ENCODE measurements at places on chromosomes 5 and 9. TPM values are rescaled to one million over a fixed set of nuclear protein-coding genes. Genes with fewer than 3 reads are reported as not detected.

DNA sequence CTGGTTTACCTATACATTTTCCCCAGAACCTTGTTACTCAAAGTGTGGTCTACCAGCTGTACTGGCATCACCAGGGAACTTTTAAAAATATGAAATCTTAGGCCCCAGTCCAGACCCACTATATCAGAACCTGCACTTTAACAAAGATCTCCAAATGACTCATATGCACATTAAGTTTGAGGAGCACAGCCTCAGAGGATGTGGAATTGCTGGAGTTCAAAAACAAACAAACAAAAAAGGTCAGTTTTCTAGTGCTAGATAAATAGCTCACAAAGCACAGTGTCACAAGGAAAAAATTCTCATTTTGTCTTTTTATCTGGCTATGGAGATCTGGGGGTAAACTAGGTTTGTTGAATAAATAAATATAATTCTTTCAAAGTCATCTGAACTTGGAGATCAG, 68.9 kb upstream of the ANKRD55 start:
- DNase-seq = no peak
- H3K4me1 ChIP-seq = no peaks in the 10 kb centered on the region
- no peak overlapping the region for H3K4me3 ChIP-seq
- H3K36me3 ChIP-seq = no peaks in the 10 kb centered on the region
- no peaks in the 10 kb centered on the region for H3K27me3 ChIP-seq

GRCh38 chr9:127634021-127634420, 21.9 kb downstream of the STXBP1 start:
- no peaks in the 10 kb centered on the region for H3K27me3 ChIP-seq
- no peak overlapping the region for H3K4me3 ChIP-seq

GRCh38 chr5:143182901-143183820, 220.3 kb downstream of the NR3C1 start:
- no peaks in the 10 kb centered on the region for H3K36me3 ChIP-seq
- H3K27ac ChIP-seq = no peak overlapping the region
- H3K27me3 ChIP-seq = no peaks in the 10 kb centered on the region
- H3K4me1 ChIP-seq = peaks cover 20% of the 10 kb centered on the region

DNA sequence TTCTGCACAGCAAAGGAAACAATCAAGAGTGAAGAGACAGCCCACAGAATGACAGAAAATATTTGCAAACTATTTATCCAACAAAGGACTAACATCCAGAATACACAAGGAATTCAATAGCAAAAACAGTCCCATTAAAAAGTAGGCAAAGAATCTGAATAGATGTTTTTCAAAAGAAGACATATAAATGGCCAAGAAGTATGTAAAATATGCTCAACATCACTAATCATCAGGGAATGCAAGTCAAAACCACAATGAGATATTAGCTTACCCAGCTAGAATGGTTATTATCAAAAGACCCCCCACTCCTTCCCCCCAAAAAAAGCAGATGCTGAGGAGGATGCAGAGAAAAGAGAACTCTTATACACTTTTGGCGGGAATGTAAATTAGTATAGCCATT, 13.4 kb upstream of the OR13C8 start:
- H3K27ac ChIP-seq = no peak overlapping the region
- no peaks in the 10 kb centered on the region for H3K27me3 ChIP-seq
- no peaks in the 10 kb centered on the region for H3K4me1 ChIP-seq
- no peak for DNase-seq
- H3K4me3 ChIP-seq = no peak overlapping the region
- H3K36me3 ChIP-seq = no peaks in the 10 kb centered on the region

GRCh38 chr9:90141723-90142122, 500.9 kb downstream of the DIRAS2 start:
- H3K36me3 ChIP-seq = no peaks in the 10 kb centered on the region
- H3K27me3 ChIP-seq = no peaks in the 10 kb centered on the region
- H3K27ac ChIP-seq = no peak overlapping the region
- DNase-seq = peak; percentile 66
- peaks cover 3% of the 10 kb centered on the region for H3K4me1 ChIP-seq

DNA sequence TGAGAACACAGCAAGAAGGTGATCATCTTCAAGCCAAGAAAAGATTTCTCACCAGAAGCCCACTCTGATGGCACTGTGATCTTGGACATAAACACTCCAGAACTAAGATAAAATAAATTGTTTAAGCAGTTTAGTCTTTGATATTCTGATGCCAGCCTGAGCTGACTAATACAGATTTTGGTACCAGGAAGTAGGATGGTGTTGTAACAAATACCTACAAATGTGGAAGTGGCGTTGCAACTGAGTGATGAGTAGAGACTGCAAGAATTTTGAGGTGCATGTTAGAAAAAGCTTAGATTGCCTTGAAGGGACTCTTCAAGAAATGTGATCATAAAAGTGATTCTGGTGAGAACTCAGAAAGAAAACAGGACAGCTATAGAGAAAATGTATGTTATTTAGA, 592.4 kb upstream of the DAB2 start:
- no peaks in the 10 kb centered on the region for H3K4me1 ChIP-seq
- no peaks in the 10 kb centered on the region for H3K27me3 ChIP-seq
- no peak overlapping the region for H3K4me3 ChIP-seq
- no peaks in the 10 kb centered on the region for H3K36me3 ChIP-seq
- no peak for DNase-seq

- H3K27ac ChIP-seq = no peak overlapping the region
- H3K27me3 ChIP-seq = no peaks in the 10 kb centered on the region
- no peak overlapping the region for H3K4me3 ChIP-seq
- H3K4me1 ChIP-seq = peaks cover 35% of the 10 kb centered on the region
- H3K36me3 ChIP-seq = peaks cover 6% of the 10 kb centered on the region
Observed at GRCh38 chr5:68233075-68233474, 17.5 kb downstream of the PIK3R1 start.

DNA sequence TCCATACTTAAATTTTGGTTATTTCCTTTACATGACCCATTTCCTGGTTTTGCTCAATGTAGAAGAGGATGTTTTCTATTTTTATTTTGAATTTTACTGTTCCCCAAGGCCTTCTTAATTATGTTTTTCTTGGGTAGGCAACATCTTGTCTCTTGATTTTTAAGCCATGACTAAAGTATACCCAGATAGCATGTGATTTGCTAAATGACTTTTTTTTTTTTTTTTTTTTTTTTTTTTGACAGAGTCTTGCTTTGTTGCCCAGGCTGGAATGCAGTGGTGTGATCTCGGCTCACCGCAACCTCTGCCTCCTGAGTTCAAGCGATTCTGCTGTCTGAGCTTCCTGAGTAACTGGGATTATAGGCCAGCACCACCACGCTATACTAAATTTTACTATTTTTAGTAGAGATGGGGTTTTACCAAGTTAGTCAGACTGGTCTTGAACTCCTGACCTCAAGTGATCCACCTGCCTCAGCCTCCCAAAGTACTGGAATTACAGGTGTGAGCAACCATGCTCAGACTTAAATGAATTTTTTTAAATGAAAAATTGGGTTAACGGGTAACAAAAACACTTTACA, 198.6 kb upstream of the DAB2 start:
- H3K36me3 ChIP-seq = no peaks in the 10 kb centered on the region
- no peak overlapping the region for H3K27ac ChIP-seq
- no peaks in the 10 kb centered on the region for H3K4me1 ChIP-seq
- no peak overlapping the region for H3K4me3 ChIP-seq

- H3K4me3 ChIP-seq = no peak overlapping the region
- no peaks in the 10 kb centered on the region for H3K27me3 ChIP-seq
- H3K4me1 ChIP-seq = no peaks in the 10 kb centered on the region
- no peaks in the 10 kb centered on the region for H3K36me3 ChIP-seq
Observed at GRCh38 chr5:109935833-109936490, 246.2 kb downstream of the MAN2A1 start.

GRCh38 chr5:65017636-65018035, 248.9 kb downstream of the CWC27 start:
- no peak overlapping the region for H3K27ac ChIP-seq
- no peaks in the 10 kb centered on the region for H3K27me3 ChIP-seq
- H3K36me3 ChIP-seq = peaks cover 2% of the 10 kb centered on the region
- peaks cover 12% of the 10 kb centered on the region for H3K4me1 ChIP-seq

DNA sequence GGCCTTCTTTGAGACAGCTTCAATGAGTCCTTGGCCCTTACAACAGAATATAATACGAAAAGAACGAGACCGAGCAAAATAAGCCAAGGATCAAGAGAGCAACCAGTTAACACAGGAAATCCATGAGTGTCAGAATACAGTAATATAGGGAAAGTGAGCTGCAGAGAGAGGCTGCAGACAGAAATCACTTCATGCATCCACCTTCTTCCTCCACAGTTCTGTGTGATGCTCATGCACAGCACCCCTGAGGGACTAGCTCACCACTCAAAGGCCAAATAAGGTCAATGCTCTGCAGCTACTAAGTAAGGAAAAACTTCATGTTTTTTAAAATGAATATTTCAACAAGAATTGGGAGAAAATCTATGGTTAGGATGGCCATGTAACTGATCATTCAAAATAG, 257.1 kb downstream of the MCTP1 start:
- no peaks in the 10 kb centered on the region for H3K4me1 ChIP-seq
- no peak overlapping the region for H3K27ac ChIP-seq
- no peaks in the 10 kb centered on the region for H3K27me3 ChIP-seq
- DNase-seq = no peak
- no peak overlapping the region for H3K4me3 ChIP-seq

Gene BARHL1
- not detected for total RNA-seq

Gene PPP6C
- total RNA-seq = 27.3 TPM

Gene STRBP
- 22.1 TPM for total RNA-seq

Gene EHMT1
- total RNA-seq = 91.5 TPM

Gene TAF11L10
- not detected for total RNA-seq

Data from lung (tissue), 17 donors.